ENCODE measurements at places on chromosomes 12 and 14. TPM values are rescaled to one million over a fixed set of nuclear protein-coding genes. Genes with fewer than 3 reads are reported as not detected.

Gene CLEC9A
- not detected for total RNA-seq

Gene MYF6
- total RNA-seq = not detected

Gene SLC4A8
- total RNA-seq = 2.1 TPM

Gene NFE2
- total RNA-seq = not detected

Gene OAS1
- total RNA-seq = 31.3 TPM

Gene TAS2R8
- not detected for total RNA-seq

Gene HOXC6
- not detected for total RNA-seq

Gene NKX2-8
- total RNA-seq = not detected

Gene TAS2R14
- 1.3 TPM for total RNA-seq

Gene ACRBP
- total RNA-seq = 0.57 TPM

Gene BATF
- 0.16 TPM for total RNA-seq

Gene GARIN6
- total RNA-seq = not detected
